ENCODE measurements at places on chromosomes 1 and 21.

DNA sequence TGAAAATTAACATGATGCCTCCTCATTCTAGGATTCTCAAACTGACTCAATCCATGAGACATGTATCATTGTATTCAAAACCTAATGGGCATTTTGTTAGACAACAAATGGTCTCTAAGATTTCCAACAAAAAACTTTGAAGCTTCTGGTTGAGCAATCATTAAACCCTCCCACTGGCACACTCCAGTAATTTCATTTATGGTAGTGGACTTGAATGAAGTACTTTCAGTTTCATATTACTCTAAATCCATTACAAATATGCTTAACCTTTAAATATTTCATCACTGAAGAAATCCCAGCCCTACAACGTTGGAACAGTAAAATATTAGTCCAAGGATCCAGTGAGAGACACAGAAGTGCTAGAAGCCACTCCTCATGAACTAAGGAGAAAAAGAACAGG, 43.5 kb downstream of the GBP6 start:
- DNase-seq: no peak

- DNase-seq: no peak
Measured at GRCh38 chr1:25989440-25990234, 8.2 kb downstream of the PAFAH2 start.

DNA sequence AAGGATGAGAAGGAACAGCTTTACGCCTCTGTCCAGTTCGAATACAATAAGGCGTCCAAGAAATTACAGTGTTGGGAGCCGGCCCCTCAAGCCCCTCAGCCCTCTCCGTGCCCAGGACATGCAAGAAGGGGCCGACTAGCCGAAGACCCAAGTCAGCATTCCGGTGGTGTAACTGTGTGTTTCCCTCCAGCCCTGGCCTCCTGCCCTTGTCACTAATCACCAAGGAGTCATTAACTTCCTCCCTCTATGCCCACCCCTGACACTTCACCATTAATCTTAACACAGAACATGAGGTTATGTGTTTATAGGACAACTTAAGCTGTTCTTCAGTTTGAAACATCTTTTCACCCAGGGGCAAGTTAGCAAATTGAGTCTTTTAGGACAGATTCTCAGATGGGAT, 16.4 kb upstream of the C4BPB start:
- DNase-seq: no peak

GRCh38 chr1:220952961-220953643, 73.9 kb downstream of the HLX start:
- no peak for DNase-seq

DNA sequence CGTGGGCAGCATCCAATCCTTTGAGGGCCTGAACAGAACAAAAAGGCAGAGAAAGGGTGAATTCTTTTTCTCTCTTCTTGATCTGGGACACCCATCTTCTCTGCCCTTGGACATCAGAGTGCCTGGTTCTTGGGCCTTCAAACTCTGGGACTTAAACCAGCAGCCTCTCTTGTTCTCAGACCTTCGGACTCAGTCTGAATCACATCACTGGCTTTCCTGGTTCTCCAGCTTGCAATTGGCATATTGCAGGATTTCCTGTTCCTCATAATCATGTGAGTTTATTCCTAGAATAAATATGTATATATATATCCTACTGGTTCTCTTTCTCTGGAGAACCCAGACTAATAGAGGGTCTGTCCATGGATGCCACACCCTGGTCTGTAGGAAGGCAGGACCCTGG, 16.3 kb upstream of the TENT5C start:
- DNase-seq: no peak

GRCh38 chr1:224133741-224134299, 19.9 kb downstream of the FBXO28 start:
- DNase-seq: no peak

- no peak for DNase-seq
Measured at GRCh38 chr1:7278827-7279765, 492.0 kb upstream of the VAMP3 start.
